CD4-positive, alpha-beta T cell treated with Interleukin-10 for 1 hour (primary cell): ENCODE measurements at places on chromosomes 16 and 17.

- DNase-seq = no peak
These were observed 66.4 kb upstream of the MPHOSPH6 start for GRCh38 chr16:82236415-82236814.

- peak; percentile 62 for DNase-seq
These were observed 22.0 kb upstream of the PHLPP2 start for GRCh38 chr16:71746442-71747046.

GRCh38 chr16:50932348-50932935 is 190.6 kb downstream of the CYLD start:
- no peak for DNase-seq

- DNase-seq = no peak
These were observed 29.0 kb downstream of the HYDIN start for GRCh38 chr16:71201556-71201955.

- no peak for DNase-seq
These were observed 32.2 kb downstream of the ADAMTS18 start for GRCh38 chr16:77402672-77403071.

DNA sequence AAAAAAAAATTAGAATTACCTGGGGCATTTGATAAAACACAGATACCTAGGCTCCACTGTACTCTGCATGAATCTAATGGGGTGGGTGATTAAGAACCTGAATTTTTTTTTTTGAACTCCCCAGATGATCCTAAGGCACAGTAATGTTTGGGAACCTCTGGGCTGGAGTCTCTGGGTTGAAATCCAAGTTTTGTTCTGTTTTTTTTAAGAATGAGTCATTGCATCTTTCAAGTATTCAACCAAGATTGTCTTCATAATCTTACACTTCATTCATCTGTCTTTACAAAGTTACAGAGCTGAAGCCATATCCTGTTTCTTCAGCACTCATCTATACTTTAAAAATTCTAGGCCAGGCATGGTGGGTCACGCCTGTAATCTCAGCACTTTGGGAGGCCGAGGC is 52.6 kb downstream of the PIGL start:
- no peak for DNase-seq

DNA sequence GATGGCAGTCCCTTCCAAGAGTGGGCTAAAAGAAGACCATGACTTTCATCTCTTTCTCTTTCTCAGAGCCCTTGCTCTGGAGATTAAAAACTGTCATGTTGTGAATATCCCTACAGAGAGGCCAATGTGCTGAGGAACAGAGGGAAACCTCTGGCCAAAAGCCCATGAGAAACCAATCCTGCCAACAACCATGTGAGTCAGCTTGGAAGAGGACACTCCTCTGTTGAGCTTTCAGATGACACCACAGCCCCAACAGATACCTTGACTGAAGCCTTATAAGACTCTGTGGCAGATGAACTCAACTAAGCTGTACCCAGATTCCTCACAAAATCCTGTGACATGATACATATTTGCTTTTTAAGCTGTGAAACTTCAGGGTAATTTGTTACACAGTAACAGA is 19.6 kb downstream of the CPPED1 start:
- no peak for DNase-seq

GRCh38 chr17:27563532-27563931 is 67.5 kb upstream of the LGALS9 start:
- no peak for DNase-seq

GRCh38 chr17:34725725-34726124 is 146.3 kb downstream of the TMEM132E start:
- no peak for DNase-seq

DNA sequence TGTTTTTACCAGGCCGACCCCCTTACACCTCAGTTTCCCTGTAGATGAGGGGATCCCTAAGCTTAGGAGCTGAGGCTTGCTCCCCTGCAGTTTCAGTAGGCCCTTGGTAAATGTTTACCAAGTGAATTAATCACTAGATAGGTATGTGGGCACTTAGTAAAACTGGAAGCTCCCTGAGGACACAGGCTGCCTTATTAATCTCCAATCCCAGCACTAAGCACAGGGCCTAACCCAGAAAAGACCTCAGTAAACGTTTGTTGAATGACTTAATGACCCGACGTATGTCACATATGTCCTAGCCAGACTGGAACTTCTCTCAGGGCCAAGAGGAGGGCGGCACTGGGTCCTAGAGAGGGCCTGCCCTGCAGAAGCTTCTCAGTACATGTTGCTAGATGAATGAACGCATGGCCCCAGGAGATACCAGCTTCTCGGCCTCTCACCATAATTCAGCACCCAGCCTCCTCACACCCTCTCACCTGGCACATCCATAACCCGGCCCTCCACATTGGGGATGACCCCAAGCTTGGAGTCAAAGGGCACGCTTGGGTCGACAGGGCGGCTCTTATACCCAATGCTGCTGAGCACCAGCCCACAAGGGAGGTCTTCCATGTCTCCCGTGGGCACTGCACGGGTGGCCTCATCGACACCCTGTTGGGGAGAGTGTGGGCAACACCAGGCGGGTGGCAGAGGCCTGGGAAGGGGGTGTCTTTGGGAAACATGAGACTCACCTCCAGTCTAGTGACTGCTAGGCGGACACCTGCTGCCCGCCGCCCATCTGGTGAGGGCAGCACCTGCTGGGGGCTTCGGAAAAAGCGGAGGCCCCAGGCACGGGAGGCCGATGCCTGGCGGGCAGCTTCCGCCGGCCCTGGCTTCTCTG is 4.0 kb upstream of the GRIN2C start:
- DNase-seq = no peak

DNA sequence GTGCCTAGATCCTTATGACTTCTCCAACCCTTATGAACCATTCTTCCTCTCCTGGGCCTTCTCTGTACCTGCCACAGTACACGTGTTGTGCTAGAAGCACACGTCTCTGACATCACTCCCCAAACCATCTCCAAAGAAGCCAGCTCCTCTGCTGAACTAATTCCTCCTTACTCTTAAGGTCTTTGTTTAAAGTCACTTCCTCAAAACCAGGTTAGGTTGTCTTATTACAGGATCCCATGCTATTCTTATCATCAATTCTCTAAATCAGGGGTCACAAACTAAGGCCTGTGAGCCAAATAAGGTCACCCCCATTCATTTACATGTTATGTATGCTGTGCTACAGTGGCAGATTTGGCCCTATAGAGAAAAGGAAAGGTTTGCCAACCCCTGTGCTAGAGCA is 4.0 kb downstream of the SUPT6H start:
- no peak for DNase-seq

DNA sequence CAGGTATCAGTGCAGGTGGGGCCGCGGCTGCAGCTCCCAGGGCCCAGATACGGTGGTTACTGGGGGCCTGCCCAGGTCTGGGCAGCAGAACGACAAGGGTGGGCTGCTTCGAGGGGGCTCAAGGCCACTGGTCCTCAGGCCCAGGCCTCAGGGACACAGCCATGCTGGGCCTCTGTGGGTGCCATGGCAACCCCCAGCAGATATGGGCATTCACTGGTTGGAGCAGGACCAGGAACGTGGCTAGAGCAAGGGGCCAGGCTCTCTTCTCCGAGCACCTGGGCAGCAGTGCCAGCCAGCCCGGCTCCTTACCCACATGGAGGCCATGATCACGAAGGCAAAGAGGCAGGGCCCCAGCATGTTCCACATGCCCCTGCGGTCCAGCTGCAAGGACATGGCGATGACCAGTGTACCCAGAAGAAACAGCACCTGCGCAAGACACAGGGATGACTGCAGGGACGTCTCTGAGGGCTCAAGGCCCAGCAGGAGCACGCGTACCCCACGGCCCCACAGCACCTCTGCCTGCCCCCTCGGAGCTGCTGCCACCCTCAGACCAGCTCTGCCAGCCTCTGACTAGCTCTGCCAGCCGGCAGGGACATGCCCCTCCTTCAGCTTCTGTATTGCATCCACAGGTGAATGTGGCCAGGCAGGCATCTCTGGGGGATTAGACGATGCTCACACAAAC is 2.1 kb upstream of the MRPL28 start:
- DNase-seq = no peak

DNA sequence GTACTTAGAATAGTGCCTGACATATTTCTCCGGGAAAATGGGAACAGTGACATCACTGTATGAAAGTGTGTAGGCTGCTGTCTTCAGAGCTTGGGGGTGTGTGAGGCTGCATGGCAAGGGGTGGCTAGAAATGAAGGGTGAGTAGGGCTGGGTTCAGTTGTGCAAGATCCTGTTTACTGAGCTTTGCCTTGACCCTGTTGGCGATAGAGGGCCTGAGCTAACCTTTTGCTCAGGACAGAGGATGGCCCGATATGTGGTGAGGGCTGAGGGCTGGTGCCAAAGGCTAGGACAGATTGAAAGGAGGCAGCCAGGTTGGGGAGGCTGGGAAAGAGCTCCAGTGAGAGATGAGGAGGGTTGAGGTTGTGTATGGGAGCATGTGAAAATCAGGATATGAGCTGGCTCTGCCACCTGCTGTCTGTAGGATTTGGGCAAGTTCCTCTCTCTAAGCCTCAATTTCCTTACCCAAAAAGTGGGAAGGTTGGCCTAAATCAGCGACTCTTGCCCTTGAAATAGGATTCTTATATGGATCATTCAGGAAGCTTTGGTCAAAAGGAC is 6.0 kb upstream of the CCL1 start:
- no peak for DNase-seq

DNA sequence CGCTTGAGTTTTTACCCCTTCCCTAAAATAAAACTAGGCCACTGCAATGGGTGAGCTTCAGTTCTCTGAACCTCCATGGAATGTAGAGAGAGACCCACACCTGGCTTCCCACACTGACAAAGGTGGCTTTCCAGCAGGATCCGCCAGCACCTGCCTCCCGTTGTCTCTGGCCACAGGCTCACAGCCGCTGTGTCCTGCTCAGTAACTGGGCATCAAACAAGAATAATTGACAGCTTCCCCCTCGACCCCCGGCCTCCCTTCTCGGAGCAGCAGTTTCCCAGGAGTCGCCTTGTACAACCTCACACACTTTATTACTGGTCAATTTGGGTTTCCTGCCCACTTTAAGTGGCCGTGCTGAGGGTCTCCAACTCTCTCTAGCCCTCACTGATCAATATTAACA is 586.1 kb upstream of the PSMD7 start:
- no peak for DNase-seq

- no peak for DNase-seq
These were observed 2.2 kb upstream of the ATF7IP2 start for GRCh38 chr16:10383626-10384025.

DNA sequence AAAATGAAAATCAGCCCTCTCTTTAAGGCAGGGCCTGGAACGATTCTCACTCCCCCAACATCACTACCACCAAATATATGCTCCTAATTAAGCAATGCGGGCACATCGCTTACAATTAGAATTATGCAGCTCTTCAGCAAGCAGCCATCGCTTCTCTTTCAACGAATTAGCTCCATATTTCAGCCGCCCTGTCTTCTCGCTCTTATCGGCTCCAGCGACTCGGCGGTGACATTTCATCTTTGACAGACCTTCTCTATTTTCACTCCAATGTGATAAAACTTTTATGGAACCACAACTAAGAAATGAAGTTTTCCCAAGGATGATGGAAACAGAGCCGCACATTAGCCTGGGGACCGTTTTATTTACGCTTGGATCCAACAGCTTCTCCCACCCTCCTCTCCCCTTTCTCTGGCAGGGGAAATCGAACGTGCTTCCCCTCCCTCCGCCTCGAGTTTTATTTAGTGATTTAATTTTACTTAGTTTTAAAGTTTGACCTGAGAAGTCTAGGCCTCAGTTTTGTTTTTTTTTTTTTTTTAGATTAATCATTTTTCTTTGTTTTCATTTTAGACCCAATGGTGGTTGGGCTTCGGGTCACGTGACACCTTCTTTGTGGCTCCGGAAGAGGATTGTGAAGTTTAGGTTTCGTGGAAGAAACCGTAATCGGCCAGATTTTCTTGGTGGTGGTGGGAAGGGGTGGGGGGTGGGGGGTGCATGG is 3.1 kb upstream of the HOXB2 start:
- DNase-seq = peak; percentile 58

- DNase-seq = no peak
These were observed 8.4 kb downstream of the FOXK2 start for GRCh38 chr17:82527898-82528297.

DNA sequence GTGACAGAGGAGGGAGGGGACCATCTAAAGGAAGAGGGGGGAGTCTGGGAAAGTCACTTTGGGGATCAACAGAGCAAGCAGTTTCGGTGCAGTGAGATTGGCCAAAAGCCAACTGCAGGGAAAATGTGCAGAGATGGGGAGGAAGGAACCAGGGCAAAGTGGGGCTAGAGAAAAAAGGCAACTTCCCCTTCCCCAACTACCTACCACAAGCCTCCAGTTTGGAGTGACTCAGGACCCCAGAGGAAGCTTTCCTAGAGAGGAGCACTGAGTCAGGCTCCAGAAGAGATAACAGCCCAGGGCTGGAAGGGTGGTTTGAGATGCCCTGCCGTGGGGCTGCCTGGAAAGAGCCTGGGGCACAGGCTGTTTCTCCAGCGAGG is 6.9 kb upstream of the CD300LD start:
- no peak for DNase-seq

DNA sequence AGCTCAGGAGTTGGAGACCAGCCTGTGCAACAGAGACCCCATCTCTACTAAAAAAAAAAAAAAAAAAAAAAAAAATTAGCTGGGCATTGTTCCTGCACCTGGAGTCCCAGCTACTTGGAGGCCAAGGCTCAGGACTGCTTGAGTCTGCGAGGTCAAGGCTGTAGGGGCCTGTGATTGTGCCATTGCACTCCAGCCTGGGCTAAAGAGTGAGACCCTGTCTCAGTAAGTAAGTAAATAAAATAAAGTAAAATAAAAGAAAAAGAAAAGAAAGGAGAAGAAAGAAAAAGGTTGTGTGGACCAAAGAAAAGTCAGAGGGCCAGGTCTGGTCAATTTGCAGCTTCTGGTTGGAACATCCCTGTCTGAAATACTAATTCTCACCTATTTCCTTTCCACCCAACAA is 18.4 kb downstream of the MT1X start:
- no peak for DNase-seq

GRCh38 chr17:33949100-33949499 is 306.0 kb upstream of the CCL2 start:
- no peak for DNase-seq

- no peak for DNase-seq
These were observed 9.2 kb upstream of the SNN start for GRCh38 chr16:11658896-11659708.

DNA sequence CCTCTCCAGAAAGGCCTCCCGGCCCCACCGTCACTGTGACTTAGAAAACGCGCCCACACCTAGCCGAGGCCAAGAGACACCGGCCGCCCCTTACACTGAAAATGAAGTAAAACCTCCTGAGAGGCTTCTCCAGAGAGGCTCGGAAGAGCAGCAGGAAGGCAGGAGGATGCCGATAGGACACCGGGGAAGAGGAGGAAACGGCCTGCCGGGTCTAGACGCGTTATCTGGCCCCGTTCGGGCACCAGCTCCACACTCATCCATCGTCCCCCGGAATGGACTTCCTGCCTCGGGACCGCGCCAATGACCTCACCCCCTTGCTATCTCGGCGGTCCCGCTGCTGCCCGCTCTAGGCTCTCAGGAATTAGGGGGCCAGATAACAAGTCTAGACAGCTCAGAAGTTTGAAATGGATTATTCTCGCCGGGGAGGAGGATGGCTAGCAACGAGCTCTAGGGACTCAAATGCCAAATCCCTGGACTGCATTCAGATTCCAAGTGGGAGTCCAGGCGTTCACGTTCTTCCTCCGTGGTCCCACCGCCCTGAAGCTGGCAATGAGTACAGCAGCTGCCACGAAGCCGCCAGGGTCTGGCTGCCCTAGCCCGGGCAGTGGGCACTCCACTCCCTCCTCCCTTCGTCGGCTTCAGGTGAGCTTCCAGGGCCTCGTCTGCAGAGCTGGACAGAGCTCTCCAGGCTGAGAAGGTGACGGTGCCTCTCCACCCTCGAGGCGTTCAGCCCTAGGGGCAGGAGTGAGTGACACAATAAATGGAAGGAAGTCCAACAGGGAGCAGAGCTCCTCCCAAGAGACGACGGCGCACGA is 350.9 kb downstream of the FOXL1 start:
- DNase-seq = no peak

GRCh38 chr16:87066133-87067002 is 250.8 kb downstream of the C16orf95 start:
- no peak for DNase-seq
